ENCODE measurements at places on chromosomes 7 and 10. TPM values are rescaled to one million over a fixed set of nuclear protein-coding genes. Genes with fewer than 3 reads are reported as not detected.
A peak's percentile ranks its signal among the peaks of the same experiment; 100 is the strongest.

MEST gene
- 22.6 TPM for total RNA-seq

DNA sequence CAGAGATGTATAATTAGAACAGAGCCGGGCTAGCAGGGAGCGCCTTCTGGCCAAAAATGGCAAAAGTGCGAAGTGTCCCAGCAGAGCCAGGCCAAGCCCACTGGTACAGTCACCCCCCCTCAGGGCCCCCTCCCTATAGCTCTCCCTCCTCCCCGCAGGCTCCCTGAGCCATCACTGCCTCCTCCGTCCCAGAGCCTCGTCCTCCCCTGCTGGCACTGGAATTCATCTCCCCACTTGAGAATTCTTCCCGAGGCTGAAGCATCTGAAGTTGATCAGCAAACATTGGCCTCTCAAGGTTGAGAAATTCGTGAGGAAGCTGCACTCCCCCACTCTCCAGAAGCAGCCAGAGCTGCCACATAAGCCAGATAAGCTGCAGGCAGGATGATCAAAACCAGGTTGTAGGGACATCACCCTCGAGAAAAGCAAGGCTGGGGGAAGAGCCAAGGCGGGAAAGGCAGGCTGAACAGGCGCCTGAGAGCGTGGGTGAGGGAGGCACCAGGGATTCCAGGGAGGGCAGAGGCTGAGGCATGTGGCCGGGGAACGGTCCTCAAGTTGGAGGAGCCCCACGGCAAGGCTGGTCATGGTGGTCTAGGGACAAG, 23.4 kb downstream of the CAMK2G start:
- no peak for DNase-seq

DNA sequence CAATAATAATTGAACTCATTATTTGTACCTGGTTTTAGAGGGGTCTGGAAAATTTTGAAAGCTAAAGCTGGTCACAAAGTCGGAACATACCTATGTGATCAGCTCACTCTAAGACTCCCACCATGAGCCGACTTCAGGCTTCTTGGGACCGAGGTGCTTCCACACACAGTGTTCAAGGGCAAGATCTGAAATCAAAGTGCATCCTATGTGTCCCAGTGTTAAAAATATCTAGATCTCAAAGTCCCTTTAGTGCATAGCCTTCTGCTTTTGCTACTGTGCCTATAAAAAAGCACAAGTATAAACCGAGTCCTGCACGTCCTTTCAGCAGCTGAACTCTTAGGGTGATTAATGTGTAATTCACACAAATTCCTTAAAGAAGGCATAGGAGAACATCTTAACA, 43.5 kb upstream of the FXYD4 start:
- no peak for DNase-seq

GRCh38 chr7:130084037-130084875, 13.9 kb downstream of the KLHDC10 start:
- DNase-seq: peak; percentile 52

GRCh38 chr7:94367949-94368348, 26.7 kb upstream of the COL1A2 start:
- peak; percentile 79 for DNase-seq

- DNase-seq: no peak
Measured at GRCh38 chr7:2803755-2804154, 40.4 kb downstream of the GNA12 start.
